CD4-positive, alpha-beta T cell treated with Interleukin-6 at 100 ng/mL for 8 hours (primary cell): ENCODE measurements at places on chromosomes 5 and 9.
A peak's percentile ranks its signal among the peaks of the same experiment; 100 is the strongest.

DNA sequence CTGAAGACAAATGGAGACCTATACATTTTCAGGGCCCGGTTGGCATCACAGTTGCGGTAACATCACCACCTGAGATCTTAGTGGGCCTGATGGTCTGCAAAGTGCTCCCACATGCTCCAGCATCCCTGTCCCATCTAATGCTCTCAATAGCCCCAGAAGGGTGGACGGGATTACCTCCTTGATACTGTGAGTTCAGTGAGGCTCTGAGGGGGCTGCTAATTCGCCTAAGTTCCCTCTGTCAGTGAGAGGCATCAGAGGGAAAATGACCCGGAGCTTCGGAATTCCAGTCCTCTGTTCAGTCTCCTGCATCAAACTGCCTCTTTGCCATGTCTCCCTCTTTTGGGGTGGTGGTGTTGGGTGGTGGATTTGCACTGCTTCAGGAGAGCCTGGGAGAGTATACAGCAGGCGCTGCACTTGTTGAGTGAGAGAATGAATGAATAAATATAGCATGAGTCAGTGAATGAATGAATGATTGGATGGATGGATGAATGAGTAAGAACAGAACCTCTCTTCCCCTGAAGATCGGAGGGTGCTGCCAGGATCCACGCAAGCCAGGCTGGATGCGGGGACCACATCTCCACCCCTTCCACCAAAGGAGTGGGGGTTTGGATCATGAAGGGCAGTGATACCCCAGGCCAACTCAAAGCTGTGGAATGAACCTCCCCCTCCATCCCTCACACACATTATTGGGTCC, 141.0 kb downstream of the GABBR2 start:
- no peak for DNase-seq

GRCh38 chr5:73352649-73353230, 95.8 kb downstream of the FOXD1 start:
- DNase-seq = no peak

- no peak for DNase-seq
Measured at GRCh38 chr9:95581900-95582299, 65.1 kb upstream of the PTCH1 start.

GRCh38 chr5:43338862-43339261, 25.6 kb upstream of the HMGCS1 start:
- DNase-seq = no peak

DNA sequence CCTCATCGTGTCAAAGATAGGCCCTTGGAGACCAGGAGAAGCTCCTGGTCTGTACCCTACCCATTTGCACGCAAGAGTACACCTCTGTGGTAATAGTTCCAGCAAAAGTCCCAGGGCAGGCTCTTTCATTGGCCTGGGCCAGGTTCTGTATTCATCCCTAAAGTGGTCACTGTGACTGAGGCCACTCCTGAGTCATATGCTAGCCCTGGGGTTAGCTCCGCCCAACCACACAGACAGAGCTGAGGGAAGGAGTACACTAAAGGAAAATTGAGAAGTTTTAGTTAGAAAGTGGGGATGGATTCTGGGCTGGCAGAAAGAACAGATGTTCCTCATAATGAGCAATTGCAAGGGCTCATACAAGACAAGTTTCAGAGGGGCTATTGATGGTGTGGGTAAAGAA, 206.7 kb downstream of the ARHGAP26 start:
- no peak for DNase-seq

DNA sequence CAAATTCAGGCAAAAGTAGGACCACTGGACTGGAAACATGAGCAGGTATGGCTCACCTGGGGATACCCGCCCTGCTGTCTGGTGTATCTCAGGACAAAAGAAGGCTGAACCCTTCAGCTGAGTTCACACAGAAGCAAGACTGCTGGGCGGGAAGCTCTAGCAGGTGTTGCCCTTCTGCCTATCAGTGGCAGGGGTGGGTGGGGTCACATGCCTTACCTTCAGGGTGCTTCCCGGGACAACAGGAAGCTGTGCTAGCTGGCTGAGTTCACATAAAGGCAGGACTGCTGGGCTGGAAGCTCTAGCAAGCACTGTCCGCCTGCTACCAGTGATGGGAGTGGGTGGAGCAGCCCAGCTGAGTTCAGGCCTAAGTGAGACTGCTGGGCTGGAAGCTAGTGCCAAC, 498.8 kb upstream of the ZNF608 start:
- no peak for DNase-seq

DNA sequence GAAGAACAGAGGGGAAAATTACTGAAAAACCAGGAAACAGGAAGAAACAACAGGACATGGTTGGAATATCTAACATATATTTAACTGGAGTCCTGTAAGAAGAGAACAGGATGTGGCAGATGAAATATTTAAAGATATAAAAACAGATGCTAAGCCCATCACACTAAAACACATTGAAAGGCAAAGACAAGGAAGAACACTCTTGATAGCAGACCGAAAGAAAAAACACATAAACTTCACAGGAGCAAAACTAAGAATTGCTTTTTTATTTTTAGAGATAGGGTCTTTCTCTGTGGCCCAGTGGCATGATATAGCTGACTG, 324.4 kb upstream of the ARRDC3 start:
- DNase-seq = no peak

- DNase-seq = no peak
Measured at GRCh38 chr9:86141843-86142242, 42.5 kb upstream of the GOLM1 start.

DNA sequence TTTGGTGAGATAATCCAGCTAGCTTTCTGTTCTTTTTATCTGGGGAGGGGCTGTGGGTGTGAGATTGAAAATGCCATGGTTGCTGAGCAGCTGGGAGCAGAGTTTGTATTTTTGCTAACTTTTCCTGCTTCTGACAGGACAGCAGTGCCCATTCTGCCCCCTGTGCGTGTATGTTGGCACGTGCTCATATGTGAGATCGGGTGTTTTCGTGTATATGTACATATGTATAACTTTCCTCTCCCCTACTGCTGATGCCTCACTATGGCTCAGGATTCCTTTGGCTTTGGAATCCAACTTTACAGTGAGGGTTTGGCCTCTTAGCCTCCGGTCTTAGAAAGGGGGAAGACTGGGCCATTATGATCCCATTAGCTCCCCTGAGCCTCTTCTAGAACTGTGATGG, 38.3 kb downstream of the RGS3 start:
- DNase-seq = no peak

DNA sequence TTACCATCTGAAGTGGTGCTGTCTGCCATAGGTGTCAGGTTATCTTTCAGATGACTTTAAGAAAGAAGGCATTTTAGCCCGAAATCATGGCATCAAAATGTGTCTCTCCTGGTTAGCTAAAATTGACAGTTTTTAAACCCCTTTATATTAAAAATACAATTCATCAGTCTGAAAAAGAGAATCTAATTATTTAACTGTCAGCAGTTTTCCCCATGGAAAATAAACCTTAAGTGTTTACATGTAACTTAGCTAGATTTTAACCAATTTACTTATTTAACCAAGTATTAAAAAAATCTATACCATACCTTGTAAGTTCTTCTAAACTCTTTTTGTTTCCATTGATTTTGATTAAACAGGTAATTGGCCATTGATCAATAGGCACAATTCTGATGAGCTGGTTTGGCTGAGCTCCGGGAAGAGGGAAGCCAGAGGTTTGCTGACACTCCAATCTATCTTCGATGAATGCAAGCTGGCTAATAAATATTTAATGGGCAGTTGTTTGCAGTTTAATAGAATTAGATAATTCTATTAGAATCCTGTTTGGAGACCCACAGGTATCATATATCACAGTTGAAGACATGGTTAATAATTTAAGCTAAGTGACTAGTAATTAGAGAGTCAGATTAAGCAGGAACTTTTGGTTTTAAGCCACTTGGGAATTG, 114.0 kb downstream of the MAT2B start:
- DNase-seq = no peak

DNA sequence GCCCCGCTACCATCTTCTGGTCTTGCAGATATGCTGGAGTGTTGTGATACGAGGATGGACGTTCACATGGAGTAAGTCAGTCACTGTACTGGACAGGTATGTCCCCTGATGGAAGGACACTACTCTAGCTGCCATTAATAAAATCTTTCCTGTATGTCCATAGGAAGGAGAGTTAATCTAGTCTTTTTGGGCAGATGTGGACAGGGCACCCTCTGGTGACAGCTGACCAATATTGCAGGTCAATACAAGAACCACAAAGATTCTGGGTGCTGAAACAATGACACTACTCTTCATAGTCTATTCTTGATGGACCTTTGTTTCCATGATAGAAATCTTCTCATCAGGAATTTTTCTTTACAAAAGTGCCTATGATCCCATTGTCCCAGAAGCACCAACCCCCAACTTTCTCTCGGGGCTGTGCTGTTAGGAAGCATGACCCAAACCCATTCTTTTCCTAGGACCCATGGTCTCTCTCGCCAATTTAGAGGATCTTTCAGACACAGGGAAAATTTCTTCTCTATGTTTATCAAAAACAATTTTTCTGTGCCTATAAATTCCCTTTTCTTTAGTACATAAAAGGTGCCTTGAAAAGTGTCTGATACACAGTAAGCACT, 376.9 kb downstream of the DTWD2 start:
- DNase-seq = no peak

- DNase-seq = no peak
Measured at GRCh38 chr5:71640408-71640807, 53.3 kb downstream of the MCCC2 start.

DNA sequence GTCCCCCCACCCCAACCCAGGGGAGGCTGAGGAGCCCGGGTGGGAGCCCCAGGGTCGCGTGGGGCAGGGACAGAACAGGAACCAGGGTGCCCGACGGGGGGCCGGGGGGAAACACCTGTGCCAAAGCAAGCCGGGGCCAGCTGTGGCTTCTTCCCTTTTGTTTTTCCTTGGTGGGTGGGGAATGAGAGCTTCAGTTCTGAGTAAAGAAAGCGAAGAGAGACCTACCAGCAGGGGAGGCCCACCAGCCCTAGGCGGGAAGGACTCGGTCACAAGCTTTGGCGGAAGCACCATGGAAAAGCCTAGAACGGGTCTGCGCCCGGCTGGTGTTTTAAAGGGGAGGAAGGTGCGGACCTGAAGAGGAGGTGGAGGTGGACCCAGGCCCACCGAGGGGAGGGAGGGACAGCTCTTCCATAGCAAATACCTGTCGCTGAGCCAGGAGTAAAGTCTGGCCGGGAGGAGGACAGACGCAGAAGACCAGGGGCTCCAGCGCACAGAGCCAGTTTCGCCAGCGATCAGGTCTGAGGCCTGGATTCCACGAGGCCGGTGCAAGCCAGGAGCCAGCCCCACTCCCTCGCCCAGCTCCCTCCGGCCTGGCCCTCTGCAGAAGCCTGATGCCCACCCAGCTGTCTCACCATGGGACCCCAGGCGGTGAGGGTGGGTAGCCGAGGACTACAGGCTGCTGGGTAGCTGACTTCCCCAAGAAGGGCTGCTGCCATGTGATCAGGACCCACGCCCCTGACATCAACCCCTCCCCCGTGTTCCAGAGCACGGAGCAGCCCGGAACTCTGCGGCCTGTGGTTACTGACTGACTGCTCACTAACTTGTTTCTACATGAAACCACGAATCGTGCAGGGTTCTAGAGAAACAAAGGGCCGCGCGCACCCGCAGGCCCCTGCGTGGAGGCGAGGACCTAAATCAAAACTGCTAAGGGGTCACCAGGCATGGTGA, 849 bp upstream of the MGAT1 start:
- peak; percentile 91 for DNase-seq

- no peak for DNase-seq
Measured at GRCh38 chr9:113579283-113580040, 115.9 kb downstream of the RGS3 start.

GRCh38 chr5:79255786-79256557, 20.0 kb downstream of the JMY start:
- no peak for DNase-seq

GRCh38 chr9:127910613-127911205, 6.1 kb downstream of the ST6GALNAC4 start:
- DNase-seq = no peak

DNA sequence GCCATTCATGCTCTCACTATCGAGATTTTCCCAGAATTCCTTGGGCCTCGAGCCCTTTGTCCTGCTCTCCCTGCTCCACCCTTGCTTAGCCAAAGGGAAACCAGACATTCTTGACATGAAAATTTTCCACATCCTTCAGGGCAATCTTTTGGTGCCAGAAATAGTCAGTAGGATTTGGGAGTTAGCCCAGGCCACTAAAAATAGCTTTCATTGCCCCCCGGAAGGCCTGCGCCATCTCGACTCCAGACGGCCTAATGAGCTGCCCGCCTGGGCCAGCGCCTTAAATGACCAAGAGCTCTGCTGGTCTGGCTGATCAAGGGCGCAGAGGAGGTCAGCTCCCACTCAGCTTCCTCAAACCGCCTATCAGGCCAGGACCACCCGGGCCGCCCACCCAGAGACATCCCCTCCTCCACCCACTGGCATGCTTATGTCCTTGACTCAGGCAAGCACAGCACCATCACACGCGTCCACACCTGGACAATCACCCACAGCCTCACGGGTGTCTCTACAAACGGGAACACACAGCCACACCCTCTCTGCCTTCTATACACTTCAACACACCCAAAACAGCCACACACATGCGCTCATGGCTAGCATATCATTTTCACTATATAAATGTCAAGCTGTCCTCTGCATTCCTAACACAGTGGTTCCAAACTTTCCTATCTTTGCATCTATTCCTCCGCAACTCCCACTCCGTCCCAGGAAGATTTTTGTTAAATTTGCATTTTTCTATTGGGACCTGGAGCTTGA, 20.9 kb downstream of the DUSP1 start:
- DNase-seq = no peak

DNA sequence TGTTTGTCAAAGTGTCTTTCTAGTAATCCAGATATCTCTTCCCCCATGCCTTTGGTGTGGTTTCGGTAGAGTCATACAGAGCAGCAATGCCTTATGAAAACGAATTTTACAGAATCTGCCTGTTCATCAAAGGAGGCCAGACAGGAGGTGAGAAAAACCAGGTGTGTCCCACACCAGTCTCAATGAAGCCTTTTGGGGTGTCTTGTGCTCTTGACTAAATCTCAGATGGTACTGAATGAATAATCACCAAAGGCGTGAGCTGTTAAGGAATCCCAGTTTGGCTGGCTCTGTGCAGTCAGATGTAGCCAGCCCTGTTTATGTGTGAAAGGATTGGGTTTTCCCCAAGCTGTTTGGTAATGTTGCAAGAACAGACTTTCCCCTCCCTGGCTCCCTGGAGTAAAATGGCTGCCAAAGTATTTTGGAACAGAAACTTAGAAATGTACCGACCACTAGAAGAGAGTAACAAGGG, 70.8 kb upstream of the CDKN2B start:
- peak; percentile 26 for DNase-seq

DNA sequence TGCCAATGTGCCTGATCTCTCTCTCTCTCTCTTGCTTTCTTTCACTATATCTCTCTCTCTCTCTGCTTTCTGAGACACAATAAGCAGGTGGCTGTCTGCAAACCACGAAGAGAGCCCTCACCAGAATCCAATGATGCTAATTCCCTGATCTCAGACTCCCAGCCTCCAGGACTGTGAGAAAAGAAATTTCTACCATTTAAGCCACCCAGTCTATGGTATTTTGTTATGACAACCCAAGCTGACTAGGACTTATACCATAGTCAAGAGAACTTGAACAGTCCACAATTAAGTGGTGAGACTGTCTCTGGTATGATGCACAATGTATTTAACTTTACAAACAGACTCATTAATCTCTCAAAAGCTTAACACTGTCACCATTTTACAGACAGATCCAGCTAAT, 67.0 kb downstream of the NFIB start:
- no peak for DNase-seq
